ENCODE measurements at places on chromosomes 2 and 18. TPM values are rescaled to one million over a fixed set of nuclear protein-coding genes. Genes with fewer than 3 reads are reported as not detected.
A peak's percentile ranks its signal among the peaks of the same experiment; 100 is the strongest.

INO80B gene
- 48.6 TPM for polyA plus RNA-seq

POMC gene
- 5.0 TPM for polyA plus RNA-seq

REG1B gene
- not detected for polyA plus RNA-seq

SLC8A1 gene
- 17.5 TPM for polyA plus RNA-seq

TANC1 gene
- polyA plus RNA-seq: 12.2 TPM

CYTIP gene
- polyA plus RNA-seq: 0.73 TPM

DSG4 gene
- polyA plus RNA-seq: not detected

ERICH2 gene
- polyA plus RNA-seq: 2.4 TPM

GRCh38 chr2:7567646-7568045 is 650.4 kb downstream of the RNF144A start:
- no peak overlapping the region for H3K4me3 ChIP-seq
- H3K4me1 ChIP-seq: no peaks in the 10 kb centered on the region
- no peak overlapping the region for H3K27ac ChIP-seq
- DNase-seq: no peak
- no peaks in the 10 kb centered on the region for H3K36me3 ChIP-seq
- H3K27me3 ChIP-seq: no peaks in the 10 kb centered on the region

- H3K4me1 ChIP-seq: no peaks in the 10 kb centered on the region
- DNase-seq: no peak
- no peaks in the 10 kb centered on the region for H3K27me3 ChIP-seq
- no peak overlapping the region for H3K27ac ChIP-seq
- no peaks in the 10 kb centered on the region for H3K36me3 ChIP-seq
Measured at GRCh38 chr2:219836647-219837177, 209.3 kb downstream of the SLC4A3 start.

- DNase-seq: no peak
- no peak overlapping the region for H3K27ac ChIP-seq
- H3K36me3 ChIP-seq: no peaks in the 10 kb centered on the region
- H3K4me3 ChIP-seq: no peak overlapping the region
- H3K27me3 ChIP-seq: no peaks in the 10 kb centered on the region
Measured at GRCh38 chr2:64119369-64119768, 24.9 kb downstream of the PELI1 start.

DNA sequence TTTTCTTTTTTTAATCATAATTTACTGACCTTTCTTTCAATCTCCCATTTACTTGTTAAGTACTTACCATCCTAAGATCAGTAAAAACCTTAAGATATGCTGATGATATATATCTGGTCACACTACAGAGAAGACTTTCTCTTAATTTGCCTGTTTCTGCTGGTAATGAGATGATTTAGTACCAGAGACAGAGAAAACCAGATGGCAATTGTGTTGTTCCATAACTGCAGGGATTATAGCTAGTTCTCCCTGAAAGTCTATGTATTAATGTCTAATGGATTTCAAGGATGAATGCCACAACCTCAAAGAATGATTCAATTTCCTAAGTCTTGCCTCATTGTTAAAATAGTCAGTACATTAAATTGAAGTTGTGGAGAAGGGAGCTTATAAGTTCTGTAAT is 40.3 kb downstream of the SNTG2 start:
- H3K4me3 ChIP-seq: no peak overlapping the region
- H3K36me3 ChIP-seq: no peaks in the 10 kb centered on the region
- H3K27me3 ChIP-seq: no peaks in the 10 kb centered on the region
- H3K4me1 ChIP-seq: no peaks in the 10 kb centered on the region
- no peak for DNase-seq

DNA sequence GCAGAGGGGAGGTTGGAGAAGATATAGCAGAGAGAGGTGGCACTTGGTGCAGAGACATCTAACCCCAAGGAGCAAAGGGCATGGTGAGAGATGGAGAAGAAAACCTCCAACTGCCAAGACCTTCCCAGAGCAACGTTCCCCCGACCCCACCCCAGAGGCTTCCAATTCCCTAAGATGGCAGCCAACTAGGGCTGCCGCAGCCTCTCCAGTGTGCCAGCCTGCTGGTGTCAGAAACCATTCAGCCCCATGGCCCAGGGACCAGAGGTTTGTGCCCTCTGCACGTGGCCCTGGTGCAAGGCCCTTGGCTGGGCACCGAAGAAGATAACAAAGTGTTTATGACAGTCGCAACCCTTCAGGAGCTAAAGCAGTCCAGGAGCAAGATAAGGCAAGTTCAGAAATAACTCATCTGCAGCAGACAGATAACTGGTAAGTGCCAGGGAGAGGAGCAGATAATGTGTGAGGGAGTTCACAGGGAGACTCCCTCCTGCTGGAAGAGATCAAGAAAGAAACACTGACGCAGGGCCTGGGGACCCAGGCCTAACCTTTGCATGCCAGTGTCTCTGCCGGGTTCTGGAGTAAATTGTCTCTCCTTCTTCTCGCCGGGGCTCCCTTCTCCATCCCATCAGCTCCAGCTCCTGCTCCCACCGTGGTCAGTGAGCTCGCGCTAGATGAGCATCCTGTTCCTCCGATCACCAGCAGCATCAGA is 66.1 kb upstream of the ID2 start:
- peaks cover 2% of the 10 kb centered on the region for H3K4me1 ChIP-seq
- no peak overlapping the region for H3K4me3 ChIP-seq
- H3K36me3 ChIP-seq: no peaks in the 10 kb centered on the region
- DNase-seq: no peak
- no peaks in the 10 kb centered on the region for H3K27me3 ChIP-seq

- H3K27ac ChIP-seq: no peak overlapping the region
- H3K4me1 ChIP-seq: peaks cover 30% of the 10 kb centered on the region
- H3K36me3 ChIP-seq: no peaks in the 10 kb centered on the region
- DNase-seq: no peak
Measured at GRCh38 chr2:85797921-85798320, 44.1 kb downstream of the ATOH8 start.

DNA sequence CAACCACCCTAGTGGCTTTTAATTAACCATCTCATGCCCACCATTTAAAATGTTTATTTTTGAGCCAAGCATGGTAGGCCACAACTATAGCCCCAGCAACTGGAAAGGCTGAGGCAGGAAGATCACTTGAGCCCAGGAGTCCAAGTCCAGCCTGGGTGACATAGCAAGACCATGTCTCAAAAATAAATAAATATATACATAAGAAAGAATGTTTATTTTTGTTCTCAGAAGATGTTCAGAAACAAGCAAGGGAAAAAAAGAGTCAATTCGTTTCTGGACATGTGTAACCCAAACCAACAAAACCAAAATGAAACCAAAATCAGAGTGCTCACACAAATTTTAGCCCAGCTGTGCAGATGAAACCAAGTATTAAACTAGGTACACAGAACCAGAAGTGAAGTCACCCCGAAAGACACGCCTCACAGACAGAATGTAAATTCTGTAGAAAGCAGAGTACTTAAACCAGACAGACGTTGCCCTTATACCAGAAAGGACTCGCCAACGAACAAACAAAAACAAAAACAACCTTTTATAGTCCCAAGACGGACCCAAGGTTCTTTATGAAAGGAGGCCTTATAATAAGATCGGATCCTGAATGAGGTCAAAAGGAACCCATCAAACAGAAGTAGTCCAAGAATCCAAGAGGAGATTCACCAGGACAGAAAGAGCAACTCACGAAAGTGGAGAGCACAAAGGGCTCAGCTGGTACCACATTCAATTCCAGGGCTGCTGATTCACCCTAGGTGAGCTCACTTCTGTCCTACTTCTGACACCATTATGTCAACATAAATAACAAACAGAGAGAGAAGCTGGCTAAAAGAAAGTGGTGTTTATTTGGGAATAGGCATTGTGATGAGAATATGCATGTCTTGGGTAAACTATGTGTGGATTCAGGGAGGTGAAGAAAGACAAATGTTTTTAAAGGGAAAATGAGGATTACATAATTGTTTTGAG is 31.8 kb upstream of the MTCL1 start:
- H3K27ac ChIP-seq: no peak overlapping the region
- H3K4me1 ChIP-seq: no peaks in the 10 kb centered on the region
- no peaks in the 10 kb centered on the region for H3K36me3 ChIP-seq
- no peaks in the 10 kb centered on the region for H3K27me3 ChIP-seq

- H3K4me1 ChIP-seq: no peaks in the 10 kb centered on the region
- DNase-seq: no peak
Measured at GRCh38 chr2:151361674-151362370, 4.4 kb downstream of the TNFAIP6 start.

DNA sequence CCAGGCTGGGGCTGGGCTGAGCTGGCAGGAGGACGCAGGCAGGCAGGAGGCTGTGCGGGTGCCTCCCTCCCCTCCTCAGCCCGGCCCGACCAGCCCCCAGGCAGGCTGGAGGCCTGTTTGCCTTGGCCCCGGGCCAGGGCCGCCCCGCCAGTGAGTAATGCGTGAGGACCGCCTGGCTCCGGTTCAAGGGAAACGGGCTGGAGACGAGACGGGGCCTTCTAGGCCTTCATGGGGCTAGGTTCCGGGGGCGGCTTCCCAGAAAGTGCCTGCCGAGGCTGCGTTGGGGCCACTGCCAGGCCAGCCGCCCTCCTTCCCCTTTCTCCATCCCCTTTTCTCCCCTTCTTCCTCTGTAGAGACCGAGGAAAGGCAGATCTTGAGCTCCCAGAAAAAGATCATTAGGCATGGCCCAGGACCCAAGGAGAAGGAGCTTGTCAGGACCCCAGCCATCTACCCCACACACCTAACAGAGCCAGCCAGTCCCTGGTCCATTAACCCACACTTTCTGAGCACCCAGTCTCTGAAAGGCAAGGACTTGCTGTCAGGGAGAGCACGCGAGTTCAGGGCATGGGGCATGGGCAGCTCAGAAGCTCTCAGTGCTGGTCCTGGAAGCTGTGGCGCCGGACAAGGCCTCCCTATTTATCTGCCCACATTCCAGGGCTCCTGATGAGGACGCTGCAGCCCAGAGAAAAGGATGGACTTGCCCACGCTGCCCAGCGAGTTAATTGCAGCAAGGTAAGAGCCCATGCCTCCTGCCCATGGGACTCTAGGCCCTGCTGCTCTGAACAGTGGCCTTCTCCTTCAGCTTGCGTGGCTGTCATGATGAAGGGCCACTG is 48.5 kb downstream of the SMAD7 start:
- no peaks in the 10 kb centered on the region for H3K27me3 ChIP-seq
- peak; percentile 93 for DNase-seq

DNA sequence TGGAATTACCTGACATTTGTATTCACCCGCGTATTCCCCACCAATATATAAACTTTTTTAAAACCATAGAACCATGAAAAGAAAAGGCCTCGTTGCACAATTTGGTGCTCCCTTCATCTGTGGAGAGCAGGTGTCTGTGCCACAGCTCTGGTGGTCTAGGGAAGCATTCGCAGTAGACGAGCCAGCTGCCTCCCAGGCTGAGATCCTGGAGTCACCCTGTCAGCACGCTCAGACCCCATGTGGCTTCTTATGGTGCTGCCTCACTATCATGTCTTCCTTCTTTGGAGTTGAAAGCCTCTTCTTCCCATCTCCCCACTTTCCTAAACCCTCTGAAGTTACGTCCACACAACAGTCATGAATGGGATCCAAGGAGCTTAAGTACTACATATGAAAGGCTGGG is 38.4 kb upstream of the ACKR3 start:
- no peak overlapping the region for H3K27ac ChIP-seq
- DNase-seq: no peak
- H3K4me3 ChIP-seq: no peak overlapping the region

DNA sequence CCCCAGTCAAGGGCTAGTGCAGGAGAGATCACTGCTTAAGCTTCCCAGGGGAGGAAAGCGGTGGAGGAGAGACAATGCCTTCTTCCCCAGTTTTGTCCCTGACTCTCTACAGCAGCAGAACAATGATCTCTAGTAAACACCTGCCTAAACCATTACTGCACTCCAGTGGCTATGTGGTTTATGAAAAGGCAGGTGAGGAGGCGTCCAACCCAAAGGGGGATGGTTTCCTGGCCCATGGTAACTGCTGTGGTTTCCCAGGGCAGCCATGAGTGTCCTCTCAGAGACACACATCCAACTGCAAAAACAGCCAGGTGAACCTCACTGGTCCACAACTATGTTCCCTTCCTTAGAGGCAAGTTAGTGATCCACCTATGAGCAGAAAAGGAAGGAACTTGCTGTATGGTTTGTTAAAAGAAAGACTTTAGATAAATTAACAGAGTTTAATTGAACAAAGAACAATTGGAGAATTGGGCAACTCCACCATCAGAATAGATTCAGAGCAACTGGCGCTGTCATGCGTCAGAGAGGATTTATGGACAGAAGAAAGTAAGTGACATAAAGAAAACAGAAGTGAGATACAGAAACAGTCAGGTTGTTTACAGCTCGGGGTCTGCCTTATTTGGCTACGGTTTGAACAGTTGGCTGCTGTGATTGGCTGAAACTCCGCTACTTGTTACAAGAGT is 4.8 kb upstream of the TTC39C start:
- peaks cover 1% of the 10 kb centered on the region for H3K4me1 ChIP-seq
- no peak overlapping the region for H3K4me3 ChIP-seq
- H3K27me3 ChIP-seq: no peaks in the 10 kb centered on the region
- no peak for DNase-seq
- no peaks in the 10 kb centered on the region for H3K36me3 ChIP-seq

DNA sequence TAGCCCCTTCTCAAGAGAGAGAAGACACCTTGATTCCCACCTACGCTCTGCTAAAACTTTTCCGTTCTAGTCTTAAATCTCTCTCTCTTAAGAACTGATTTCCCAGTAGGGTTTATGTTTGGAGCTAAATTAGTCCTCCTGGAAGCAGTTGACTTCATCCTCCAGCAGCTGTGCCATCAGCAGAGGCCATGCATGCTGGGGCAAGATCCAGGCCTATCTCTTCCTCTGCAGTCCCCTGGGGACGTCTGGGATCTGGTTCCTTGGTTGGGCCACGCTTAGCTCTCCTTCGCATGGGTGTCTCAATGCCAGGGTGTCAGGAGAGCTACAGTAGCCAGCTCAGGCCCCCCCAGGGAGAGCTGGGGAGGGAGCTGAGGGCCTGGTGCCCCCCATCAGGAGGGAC is 49.7 kb downstream of the HPCAL1 start:
- no peaks in the 10 kb centered on the region for H3K36me3 ChIP-seq
- no peak overlapping the region for H3K4me3 ChIP-seq
- no peak for DNase-seq
- no peaks in the 10 kb centered on the region for H3K27me3 ChIP-seq
- no peak overlapping the region for H3K27ac ChIP-seq

DNA sequence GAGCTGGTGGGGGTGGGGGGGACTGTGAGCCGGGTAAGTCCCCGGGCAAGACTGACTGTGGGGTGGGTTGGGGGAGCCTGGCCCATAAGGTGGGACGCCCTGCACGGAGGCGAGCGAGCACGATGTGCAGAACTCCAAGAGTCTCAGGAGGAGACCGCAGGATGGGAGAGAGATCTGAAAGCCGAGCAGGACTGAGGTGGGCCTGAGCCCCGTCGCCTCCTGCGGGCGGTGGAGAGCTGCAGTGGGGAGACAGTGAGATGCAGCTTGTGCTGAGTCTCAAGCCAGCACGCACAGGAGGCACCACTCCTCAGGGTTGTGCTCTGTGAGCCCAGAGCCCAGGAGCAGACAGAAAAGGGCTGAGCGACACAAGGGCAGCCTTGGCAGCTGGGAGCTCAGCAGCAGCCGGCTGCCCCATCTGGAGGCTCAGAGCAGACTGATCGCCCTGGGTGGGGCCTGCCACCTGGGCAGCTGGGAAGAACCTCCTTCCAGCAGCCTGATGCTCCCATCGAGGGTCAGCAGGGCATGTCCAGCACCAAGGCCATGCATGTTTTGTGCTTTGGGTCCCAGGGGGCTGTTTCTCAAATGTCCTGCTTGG is 15.9 kb downstream of the ARHGEF4 start:
- H3K36me3 ChIP-seq: no peaks in the 10 kb centered on the region
- no peak overlapping the region for H3K4me3 ChIP-seq
- DNase-seq: no peak
- H3K27ac ChIP-seq: no peak overlapping the region
